ENCODE measurements at places on chromosomes 12 and 14.

DNA sequence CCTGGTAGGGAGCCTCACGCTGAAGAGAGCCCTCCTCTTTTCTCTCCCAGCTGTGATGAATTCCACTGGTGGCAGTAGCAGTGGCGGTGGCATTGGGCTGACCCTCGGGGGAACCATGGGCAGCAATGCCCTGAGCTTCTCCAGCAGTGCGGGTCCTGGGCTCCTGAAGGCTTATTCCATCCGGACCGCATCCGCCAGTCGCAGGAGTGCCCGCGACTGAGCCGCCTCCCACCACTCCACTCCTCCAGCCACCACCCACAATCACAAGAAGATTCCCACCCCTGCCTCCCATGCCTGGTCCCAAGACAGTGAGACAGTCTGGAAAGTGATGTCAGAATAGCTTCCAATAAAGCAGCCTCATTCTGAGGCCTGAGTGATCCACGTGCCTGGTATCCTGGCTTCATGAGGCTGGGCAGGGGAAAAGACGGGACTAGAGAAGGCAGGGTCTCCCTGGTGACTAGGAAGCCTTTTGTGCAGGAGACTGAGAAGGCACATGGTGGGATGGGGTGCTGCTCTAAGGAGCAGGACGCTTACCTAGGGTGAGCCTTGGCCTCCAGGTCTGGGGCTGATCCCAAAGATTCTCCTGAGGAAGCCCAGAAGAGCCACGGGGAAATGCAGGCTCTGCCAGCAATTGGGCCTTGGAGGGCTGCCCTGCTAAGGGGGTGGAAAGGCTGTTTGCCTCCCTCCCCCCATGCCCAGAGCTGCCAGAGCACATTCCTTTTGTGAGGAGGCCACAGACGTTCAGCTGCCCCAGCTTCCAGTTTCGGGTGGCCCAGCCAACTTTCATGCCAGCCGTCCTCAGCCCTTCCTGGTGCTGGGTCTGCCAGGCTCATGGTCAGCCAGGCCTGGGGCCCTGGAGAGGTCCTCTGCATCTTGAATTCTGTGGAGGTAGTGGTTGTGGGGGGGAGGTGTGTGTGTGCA is 15.8 kb downstream of the KRT7 start:
- DNase-seq, result no peak

- DNase-seq, result no peak
These were observed 151.5 kb downstream of the PRKCH start for GRCh38 chr14:61472801-61473376.

GRCh38 chr12:27711967-27712366 is 1.3 kb downstream of the MRPS35 start:
- DNase-seq, result no peak

- no peak for DNase-seq
These were observed 265.9 kb downstream of the ITPR2 start for GRCh38 chr12:26567126-26567525.

GRCh38 chr12:47870175-47870781 is 34.5 kb downstream of the VDR start:
- DNase-seq, result no peak

DNA sequence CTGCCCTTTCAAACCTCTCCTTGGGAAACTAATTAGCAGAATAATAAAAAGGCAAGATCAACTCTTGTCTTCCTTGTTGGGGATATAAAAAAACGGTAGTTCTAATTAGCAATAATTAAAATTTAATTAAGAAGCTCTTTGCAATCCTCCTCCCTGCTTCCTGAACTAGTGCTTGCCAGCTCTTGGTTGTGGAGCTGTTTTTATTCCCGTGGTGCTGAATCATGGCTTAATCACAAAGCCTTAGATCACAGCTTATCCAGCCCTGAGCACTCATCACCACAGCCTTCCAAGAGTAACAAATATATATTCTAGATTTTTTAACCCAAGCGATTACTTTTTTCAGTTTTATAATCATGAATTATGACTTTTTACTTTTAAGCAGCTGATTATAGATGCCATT is 63.2 kb upstream of the INSM2 start:
- peak; percentile 14 for DNase-seq

DNA sequence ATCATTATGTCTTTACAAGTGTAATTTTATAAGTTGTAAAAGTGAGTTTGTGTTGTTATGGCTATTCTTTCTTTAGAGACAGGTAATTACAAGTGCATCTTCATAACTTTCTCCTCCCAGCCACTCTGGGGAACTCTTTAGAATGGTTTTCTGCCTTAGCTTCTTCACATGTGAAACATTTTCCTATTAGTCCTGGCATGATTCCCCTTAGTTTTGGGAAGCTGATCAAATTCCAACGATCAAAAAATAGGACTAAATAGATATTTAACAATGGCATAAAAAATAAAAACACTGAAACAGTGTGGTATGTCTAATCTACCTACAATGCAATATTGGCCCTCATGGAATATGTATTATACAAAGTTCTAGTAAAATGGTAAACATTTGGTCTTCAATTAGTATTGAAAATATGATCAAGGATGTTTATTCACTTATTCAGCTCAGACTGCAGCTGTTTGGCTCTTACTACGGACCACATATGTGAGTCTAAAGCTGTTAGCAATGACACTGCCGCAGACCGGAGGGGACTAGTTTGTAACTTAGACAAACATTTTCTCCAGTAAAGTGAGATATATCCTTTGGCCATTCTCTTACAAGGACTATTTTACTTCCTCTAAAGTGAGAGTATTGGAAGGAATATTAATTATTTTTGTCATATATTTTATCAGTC is 890.8 kb upstream of the USP15 start:
- no peak for DNase-seq

DNA sequence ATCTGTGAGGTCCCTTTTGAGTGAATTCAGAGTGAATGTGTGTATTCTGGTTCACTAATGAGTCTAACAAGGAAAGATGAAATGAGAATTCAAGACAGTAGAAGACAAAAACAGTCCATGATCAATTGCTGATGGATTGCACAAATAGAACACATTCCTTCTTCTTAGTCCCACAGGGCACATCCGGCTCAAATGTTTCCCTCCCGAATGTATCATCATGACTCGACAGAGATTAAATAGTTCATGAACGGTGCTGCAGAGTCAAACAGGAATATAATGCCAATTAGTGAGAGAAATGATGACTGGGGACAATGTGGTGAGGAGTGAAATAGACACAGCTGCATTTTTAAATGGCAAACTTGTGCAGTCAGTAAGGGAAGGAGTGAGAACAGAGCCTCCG is 11.5 kb upstream of the SFSWAP start:
- peak; percentile 24 for DNase-seq

DNA sequence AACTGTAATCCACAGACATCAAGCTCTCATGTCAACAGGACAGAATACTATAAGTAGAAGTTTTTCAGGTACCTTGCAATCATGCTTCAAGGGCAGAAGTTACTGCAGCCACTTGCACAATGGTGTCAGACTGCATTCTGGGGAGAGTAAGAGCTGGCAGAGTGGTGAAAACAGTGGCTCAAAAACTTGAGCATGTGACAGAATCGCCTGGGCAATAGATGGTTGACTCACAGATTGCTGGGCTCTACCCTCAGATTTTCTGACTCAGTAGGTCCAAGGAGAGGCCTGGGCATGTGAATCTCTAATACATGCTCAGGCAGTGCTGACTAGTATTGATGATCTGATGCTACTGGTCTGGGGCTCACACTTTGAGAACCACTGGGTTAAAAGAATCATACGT is 187.8 kb downstream of the TBX5 start:
- DNase-seq, result no peak

- DNase-seq, result peak; percentile 69
These were observed 768 bp downstream of the CEP170B start for GRCh38 chr14:104865631-104866441.

GRCh38 chr14:68625366-68626090 is 167.3 kb downstream of the ZFP36L1 start:
- DNase-seq, result no peak

DNA sequence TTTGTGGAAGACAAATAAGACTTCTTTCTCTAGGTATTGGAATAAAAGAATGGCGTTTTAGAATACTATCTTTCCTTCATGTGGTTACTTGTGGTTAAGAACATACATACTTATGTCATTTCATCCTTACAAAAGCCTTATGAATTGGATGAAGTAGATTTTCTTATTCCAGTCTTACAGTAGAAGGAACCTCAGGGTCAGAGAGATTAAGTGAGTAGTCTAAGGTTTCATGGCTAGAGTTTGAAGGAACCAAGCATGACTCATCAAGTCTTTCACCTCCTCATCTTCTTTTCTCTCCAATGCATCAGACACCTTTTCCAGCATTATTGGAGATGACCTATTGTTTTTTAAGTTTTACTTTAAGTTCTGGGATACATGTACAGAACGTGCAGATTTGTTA is 92.9 kb upstream of the NEDD1 start:
- no peak for DNase-seq

DNA sequence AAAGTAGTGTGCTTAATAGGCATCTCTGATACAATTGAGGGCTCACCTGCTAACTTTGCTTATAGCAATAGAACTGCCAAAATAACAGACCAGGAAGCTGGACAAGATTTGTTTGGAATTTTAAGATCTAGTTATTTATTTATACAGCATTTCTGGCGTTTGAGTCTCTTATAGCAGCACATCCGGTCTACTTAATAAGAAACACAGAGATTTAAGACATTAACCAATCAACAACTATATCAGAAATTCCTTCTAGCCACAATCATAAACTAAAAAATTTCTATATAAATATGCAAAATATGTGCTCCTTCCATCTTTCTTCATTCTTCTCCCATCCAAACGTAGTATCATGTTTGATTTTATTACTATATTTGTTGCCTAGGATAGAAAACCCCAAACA is 2.6 kb downstream of the RTN1 start:
- no peak for DNase-seq

DNA sequence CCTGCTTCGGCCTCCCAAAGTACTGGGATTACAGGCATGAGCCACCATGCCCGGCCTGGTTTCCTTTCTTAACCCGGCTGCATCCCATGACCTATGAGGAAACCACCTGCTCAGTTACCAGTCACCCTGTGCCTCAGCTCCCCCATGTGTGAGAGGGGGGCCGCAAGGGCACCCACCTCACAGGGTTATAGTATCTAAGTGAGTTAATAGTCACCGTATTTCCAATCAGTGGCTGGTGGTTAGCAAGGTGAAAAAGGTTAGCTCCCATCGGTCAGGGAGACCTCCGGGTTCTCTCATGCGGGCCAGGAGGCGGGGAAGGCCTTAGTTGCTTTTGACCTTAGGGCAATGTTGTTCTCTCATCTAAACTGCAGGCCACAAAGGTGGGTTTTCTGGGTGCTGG is 6.7 kb downstream of the LRP1 start:
- no peak for DNase-seq

GRCh38 chr12:12221560-12221959 is 45.3 kb downstream of the LRP6 start:
- DNase-seq, result no peak

GRCh38 chr12:402029-402389 is 565 bp downstream of the CCDC77 start:
- no peak for DNase-seq

DNA sequence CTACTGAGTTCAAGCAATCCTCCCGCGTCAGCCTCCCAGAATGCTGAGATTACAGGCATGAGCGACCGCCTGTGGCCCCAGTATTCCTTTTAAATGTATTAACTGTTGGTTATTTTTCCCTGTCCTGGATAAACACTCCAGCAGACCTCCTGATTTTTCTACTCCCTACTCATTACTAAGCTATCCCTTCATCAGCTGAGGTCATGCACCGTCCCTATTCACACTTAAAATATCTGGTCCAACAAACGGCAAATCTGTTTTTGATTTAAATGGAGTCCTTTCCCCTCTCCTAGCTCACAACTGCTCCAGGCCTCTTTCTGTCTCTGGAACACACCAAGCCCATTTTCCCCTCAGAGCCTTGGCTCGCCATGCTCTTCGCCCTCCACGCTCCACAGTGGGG is 1003.3 kb upstream of the TMEM132C start:
- no peak for DNase-seq

GRCh38 chr14:76235628-76236027 is 83.9 kb downstream of the GPATCH2L start:
- no peak for DNase-seq

- no peak for DNase-seq
These were observed 37.9 kb downstream of the SH2B3 start for GRCh38 chr12:111443586-111443985.

- DNase-seq, result no peak
These were observed 1808.9 kb upstream of the SEL1L start for GRCh38 chr14:83342590-83342989.

DNA sequence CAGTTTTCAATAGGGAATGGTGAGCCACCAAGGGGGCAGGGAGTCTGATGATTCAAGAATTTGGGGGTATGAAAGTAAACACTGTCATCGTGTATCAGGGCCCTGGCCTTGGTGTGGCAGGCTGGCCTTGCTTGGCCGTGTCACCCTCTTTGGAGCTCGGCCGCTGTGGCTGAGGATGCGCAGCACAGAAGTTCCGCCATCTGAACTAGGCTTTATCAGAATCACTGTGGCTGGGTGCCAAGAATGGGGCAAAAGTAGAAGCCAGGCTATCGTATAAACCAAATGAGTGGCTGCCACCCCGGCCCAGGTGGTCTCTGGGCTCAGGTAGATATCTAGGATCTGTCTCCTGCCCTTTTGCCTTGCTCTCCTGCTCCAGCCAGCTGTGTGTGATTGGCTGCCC is 137.4 kb downstream of the PAPOLA start:
- no peak for DNase-seq

GRCh38 chr12:12606781-12607589 is 4.7 kb upstream of the CREBL2 start:
- DNase-seq, result peak; percentile 55

- no peak for DNase-seq
These were observed 248.3 kb downstream of the PHLDA1 start for GRCh38 chr12:75783093-75783877.

DNA sequence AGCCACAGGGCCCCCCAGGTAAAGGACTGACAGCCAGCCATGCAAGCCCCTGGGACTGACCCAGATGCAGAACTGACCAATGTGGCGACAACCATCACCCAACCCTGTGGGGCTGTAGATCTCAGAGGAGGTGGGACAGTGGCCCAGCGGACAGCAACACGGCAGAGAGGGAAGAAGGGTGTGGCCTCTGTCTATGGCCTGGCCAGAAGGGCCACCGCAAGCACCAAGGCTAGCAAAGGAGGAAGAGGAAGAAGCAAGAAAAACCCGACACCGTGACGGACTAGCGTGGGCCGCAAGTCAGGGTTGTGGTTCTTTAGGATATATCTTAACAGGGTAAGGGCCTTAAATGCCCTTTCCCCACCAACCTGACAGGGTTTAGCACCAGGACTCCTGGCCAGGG is 71.2 kb downstream of the ITPK1 start:
- DNase-seq, result no peak
